Activated T-cell treated with anti-CD3 and anti-CD28 coated beads, Interleukin-2, amount 50 U/mL, for 48 hours (primary cell): ENCODE measurements at places on chromosomes 1 and 21.

DNA sequence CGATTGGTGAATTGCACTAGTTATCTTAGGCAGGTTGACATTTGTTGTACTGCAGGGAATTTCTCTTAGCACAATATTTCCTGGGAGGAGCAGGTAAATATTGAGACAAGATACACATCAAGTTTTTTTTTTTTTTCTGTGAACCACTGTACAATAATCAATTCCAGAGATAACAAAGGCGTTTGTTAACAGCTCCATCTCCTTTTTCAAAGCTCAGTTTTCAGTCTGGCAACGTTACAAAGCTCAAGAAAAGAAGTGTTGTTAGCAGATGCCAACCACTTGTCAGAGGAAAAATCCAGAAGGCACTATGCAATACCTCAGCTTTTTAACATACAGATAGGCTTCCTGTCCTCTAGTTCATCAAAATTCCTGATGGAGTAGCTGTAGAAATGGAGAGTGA, 40.9 kb upstream of the DAB1 start:
- DNase-seq, result no peak

GRCh38 chr1:66368261-66368660, 165.7 kb upstream of the SGIP1 start:
- DNase-seq, result no peak

- DNase-seq, result no peak
Measured at GRCh38 chr1:98119796-98120195, 199.0 kb upstream of the DPYD start.

- DNase-seq, result peak; percentile 73
Measured at GRCh38 chr1:200628223-200628881, 7.8 kb upstream of the KIF14 start.

GRCh38 chr21:27536319-27536718, 569.4 kb upstream of the ADAMTS5 start:
- DNase-seq, result no peak
